ENCODE measurements at places on chromosomes 4 and X. TPM values are rescaled to one million over a fixed set of nuclear protein-coding genes. Genes with fewer than 3 reads are reported as not detected.
A peak's percentile ranks its signal among the peaks of the same experiment; 100 is the strongest.

DNA sequence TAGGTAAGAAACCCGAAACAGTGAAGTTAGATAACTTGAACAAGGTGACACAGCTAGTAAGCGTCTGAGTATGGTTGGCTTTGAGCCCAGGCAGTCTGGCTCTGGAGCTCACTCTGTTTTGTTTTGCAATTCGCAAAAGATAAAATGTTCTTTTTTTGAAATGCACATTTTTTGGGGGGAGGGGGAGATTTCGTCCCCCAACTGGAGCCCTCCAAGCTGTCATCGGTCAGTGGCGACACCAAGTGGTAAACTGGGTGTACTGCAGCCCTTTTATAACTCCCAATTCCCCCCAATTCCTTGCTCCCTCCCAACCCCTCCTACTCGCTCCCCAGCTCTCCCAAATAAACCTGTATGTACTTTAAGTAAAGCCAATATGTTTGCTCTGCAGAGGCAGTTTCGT lies 2.8 kb upstream of the CLCN5 start:
- peak; percentile 8 for DNase-seq

FGFRL1 gene
- polyA plus RNA-seq, result 24.3 TPM

GPR50 gene
- not detected for polyA plus RNA-seq

DNA sequence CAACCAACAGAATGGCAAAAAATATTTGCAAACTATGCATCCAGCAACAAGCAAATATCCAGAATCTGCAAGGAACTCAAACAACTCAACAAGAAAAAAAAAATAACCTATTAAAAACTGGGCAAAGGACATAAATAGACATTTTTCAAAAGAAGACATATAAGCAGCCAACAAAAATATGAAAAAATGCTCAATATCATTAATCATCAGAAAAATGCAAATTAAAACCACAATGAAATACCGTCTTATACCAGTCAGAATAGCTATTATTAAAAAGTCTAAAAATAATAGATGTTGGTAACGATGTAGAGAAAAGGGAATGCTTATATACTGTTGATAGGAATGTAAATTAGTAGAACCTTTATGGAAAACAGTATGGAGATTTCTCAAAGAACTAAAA lies 53.4 kb downstream of the WDR19 start:
- DNase-seq, result no peak

ADAM29 gene
- polyA plus RNA-seq, result not detected

DNA sequence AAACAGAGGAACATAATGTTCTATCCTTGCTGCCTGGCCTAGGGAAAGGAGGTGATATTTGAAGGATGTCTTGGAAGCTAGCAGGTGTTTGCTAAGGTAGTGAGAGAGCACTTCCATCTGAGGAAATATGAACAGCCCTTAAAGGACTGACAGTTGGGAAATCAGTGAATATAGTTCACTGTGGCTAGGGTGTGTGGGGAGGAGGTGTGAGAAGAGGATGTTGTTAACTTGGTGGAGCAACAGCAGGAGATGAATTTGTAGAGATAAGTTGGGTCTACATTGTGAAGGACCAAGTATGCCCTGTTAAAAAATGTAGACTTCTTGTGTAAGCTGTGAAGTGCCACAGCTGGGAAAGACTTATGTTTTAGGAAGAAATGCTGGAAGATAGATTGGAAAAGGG lies 25.5 kb downstream of the TBC1D19 start:
- DNase-seq, result no peak
